A549 treated with CORT108297 at 1 μM for 4 hours (cell line): ENCODE measurements at places on chromosomes 6 and 20. TPM values are rescaled to one million over a fixed set of nuclear protein-coding genes. Genes with fewer than 3 reads are reported as not detected.

CLPSL2 gene
- 0.70 to 1.2 TPM (median 0.80 TPM) in 5 replicates for total RNA-seq

BLCAP gene
- 41.5 to 54.6 TPM (median 51.9 TPM) in 5 replicates for total RNA-seq

GCM1 gene
- 0.02 to 0.03 TPM in 2 of 5 replicates, not detected in the others for total RNA-seq

HRH3 gene
- 0.02 to 0.05 TPM (median 0.03 TPM) in 3 of 5 replicates, not detected in the others for total RNA-seq

DDX27 gene
- total RNA-seq = 60.5 to 65.8 TPM (median 61.5 TPM) in 5 replicates

OLIG3 gene
- not detected in 5 replicates for total RNA-seq

DLL1 gene
- 0.12 to 0.26 TPM (median 0.20 TPM) in 5 replicates for total RNA-seq

GNMT gene
- total RNA-seq = 0.10 to 0.14 TPM (median 0.12 TPM) in 4 of 5 replicates, not detected in the other

HSD17B8 gene
- total RNA-seq = 12.9 to 17.5 TPM (median 16.9 TPM) in 5 replicates

TUBB2B gene
- total RNA-seq = 13.0 to 14.6 TPM (median 13.4 TPM) in 5 replicates

BNIP5 gene
- not detected in 5 replicates for total RNA-seq

CST5 gene
- not detected in 5 replicates for total RNA-seq

PSORS1C1 gene
- total RNA-seq = 3.0 to 5.1 TPM (median 3.8 TPM) in 5 replicates

TINAG gene
- not detected in 5 replicates for total RNA-seq

NFKBIL1 gene
- 9.2 to 12.4 TPM (median 11.8 TPM) in 5 replicates for total RNA-seq

TAF4 gene
- total RNA-seq = 15.6 to 18.2 TPM (median 17.9 TPM) in 5 replicates

ZC3H12D gene
- 0.06 to 0.40 TPM (median 0.10 TPM) in 5 replicates for total RNA-seq

RPL10A gene
- total RNA-seq = 1,328 to 1,548 TPM (median 1,505 TPM) in 5 replicates

ADGRB3 gene
- not detected in 5 replicates for total RNA-seq

SLC22A1 gene
- 0.88 to 4.1 TPM (median 1.9 TPM) in 5 replicates for total RNA-seq

SLC16A10 gene
- 0.16 to 0.48 TPM (median 0.39 TPM) in 5 replicates for total RNA-seq

LY6G6D gene
- not detected in 5 replicates for total RNA-seq

NUDT3 gene
- 5.3 to 8.3 TPM (median 5.6 TPM) in 5 replicates for total RNA-seq

NRSN2 gene
- 50.4 to 69.1 TPM (median 64.2 TPM) in 5 replicates for total RNA-seq

COL19A1 gene
- total RNA-seq = not detected in 5 replicates

C6orf52 gene
- 1.1 to 2.2 TPM (median 1.4 TPM) in 5 replicates for total RNA-seq

TFEB gene
- 4.3 to 7.6 TPM (median 6.2 TPM) in 5 replicates for total RNA-seq

ROS1 gene
- total RNA-seq = 0.12 to 0.21 TPM (median 0.16 TPM) in 5 replicates

DACT2 gene
- 0.18 to 0.38 TPM (median 0.20 TPM) in 5 replicates for total RNA-seq

FAM209B gene
- 0.14 to 0.60 TPM (median 0.54 TPM) in 5 replicates for total RNA-seq

C6orf118 gene
- 0.14 to 0.18 TPM (median 0.16 TPM) in 5 replicates for total RNA-seq

LTA gene
- total RNA-seq = 0.11 to 0.23 TPM in 2 of 5 replicates, not detected in the others

SMPDL3A gene
- 2.3 to 3.1 TPM (median 3.0 TPM) in 5 replicates for total RNA-seq

RGS17 gene
- 6.1 to 7.2 TPM (median 7.1 TPM) in 5 replicates for total RNA-seq

AURKA gene
- 102 to 111 TPM (median 110 TPM) in 5 replicates for total RNA-seq

BPIFB1 gene
- 0.07 to 0.22 TPM (median 0.14 TPM) in 3 of 5 replicates, not detected in the others for total RNA-seq

PTCRA gene
- not detected in 5 replicates for total RNA-seq

MACROD2 gene
- 0.23 to 0.92 TPM (median 0.61 TPM) in 5 replicates for total RNA-seq

ADGB gene
- total RNA-seq = not detected in 5 replicates

L3MBTL3 gene
- total RNA-seq = 2.3 to 3.7 TPM (median 3.4 TPM) in 5 replicates

C6orf15 gene
- total RNA-seq = not detected in 5 replicates

C6orf132 gene
- total RNA-seq = 1.2 to 1.8 TPM (median 1.6 TPM) in 5 replicates

TRDN gene
- not detected in 5 replicates for total RNA-seq

PBOV1 gene
- total RNA-seq = not detected in 5 replicates

CALHM6 gene
- total RNA-seq = 0.25 to 0.39 TPM in 2 of 5 replicates, not detected in the others

CDH26 gene
- 0.07 to 0.14 TPM (median 0.11 TPM) in 3 of 5 replicates, not detected in the others for total RNA-seq

MUCL3 gene
- total RNA-seq = 0.02 to 0.06 TPM (median 0.05 TPM) in 5 replicates

ATP6V1G2 gene
- total RNA-seq = 0.54 to 1.1 TPM (median 0.67 TPM) in 5 replicates

QKI gene
- total RNA-seq = 30.3 to 62.5 TPM (median 48.5 TPM) in 5 replicates

PCK1 gene
- total RNA-seq = 0.05 to 0.09 TPM (median 0.06 TPM) in 3 of 5 replicates, not detected in the others

SLC32A1 gene
- total RNA-seq = not detected in 5 replicates

CRYBG1 gene
- 0.40 to 0.62 TPM (median 0.47 TPM) in 5 replicates for total RNA-seq

KIAA1755 gene
- total RNA-seq = 0.06 to 0.19 TPM (median 0.13 TPM) in 5 replicates
